ENCODE measurements at places on chromosomes 3 and 15. TPM values are rescaled to one million over a fixed set of nuclear protein-coding genes. Genes with fewer than 3 reads are reported as not detected.

Gene SYNM
- 0.74 TPM for total RNA-seq

Gene DAZL
- not detected for total RNA-seq

Gene SLCO2A1
- 0.05 TPM for total RNA-seq

Gene A4GNT
- not detected for total RNA-seq

Gene PIERCE2
- total RNA-seq, result 0.51 TPM

Gene KIF23
- total RNA-seq, result 27.7 TPM

Gene KLHL25
- 7.1 TPM for total RNA-seq

Gene KBTBD13
- total RNA-seq, result not detected

Gene SH3GL3
- total RNA-seq, result 1.7 TPM

Gene EFHB
- 0.35 TPM for total RNA-seq

Gene DAPK2
- 0.33 TPM for total RNA-seq

Gene GHSR
- total RNA-seq, result not detected

Gene CHRM5
- not detected for total RNA-seq

Gene COL6A5
- not detected for total RNA-seq

Gene LTK
- total RNA-seq, result 0.35 TPM

Measured in airway epithelial cell (primary cell).